ENCODE measurements at places on chromosomes 4 and X.

DNA sequence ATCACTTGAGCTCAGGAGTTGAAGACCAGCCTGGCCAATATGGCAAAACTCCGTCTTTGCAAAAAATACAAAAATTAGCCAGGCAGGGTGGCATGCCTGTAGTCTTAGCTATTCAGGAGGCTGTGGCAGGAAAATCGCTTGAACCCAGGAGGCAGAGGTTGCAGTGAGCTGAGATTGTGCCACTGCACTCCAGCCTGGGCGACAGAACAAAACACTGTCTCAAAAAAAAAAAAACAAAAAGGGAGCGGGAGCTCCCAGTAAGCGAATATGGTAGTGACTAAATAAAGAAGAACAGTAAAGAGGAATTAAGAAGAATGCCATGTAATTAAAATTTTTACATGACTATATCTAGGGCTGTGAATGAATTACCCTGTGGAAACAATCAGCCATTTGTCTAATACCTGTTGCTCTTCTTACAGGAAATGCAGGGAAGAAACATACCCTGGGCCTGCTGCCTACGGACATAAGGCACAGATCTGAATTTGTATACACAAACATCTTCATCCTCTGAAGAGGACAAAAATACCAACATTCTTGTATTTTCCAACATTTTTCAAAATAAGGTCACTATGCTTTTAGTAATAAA lies 11.4 kb downstream of the WDFY3 start:
- no peak for DNase-seq

GRCh38 chrX:154025230-154025629 lies 5.5 kb upstream of the IRAK1 start:
- no peak for DNase-seq

DNA sequence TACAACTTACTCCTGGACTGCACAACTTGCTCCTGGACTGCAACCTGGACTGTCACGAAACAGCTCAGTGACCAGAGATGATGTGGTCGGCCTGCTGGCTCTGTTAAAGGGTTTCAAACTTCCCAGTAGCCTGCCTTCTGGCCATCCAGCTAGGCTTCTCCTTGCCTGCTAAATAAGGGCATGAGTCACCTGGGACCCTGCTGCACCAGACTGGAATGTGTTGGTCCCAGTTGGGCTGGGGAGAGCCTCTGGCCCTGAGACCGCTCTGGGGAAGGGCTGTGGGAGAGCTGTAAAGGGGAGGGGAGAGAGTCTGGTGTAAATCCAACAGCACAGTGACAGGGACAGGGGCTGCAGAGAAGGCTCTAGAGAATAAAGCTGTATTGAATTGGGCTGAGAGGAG lies 165.8 kb downstream of the VSIG4 start:
- DNase-seq: no peak

DNA sequence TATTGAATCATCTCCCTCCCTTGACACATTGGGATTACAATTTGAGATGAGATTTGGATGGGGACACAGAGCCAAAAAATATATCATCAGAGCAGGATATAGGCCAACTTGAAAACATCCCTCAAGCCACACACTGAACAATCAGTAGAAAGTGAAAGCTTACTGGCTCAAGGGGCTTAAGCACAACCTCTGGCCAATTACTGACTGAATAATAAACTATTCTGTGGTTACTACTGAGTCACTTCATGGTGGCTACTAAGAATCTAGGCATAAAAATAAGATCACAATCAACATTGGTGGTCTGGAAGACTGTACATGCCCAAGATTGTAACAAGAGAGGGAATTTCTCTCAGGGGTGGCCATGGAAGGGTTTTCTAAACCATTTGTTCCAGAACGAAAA lies 27.4 kb upstream of the GPR174 start:
- DNase-seq: no peak

GRCh38 chr4:181597766-181598165 lies 645.4 kb upstream of the TENM3 start:
- no peak for DNase-seq

- no peak for DNase-seq
These were observed 59.2 kb upstream of the TXK start for GRCh38 chr4:48193096-48193836.

- DNase-seq: no peak
These were observed 197.8 kb downstream of the PALLD start for GRCh38 chr4:168694667-168695066.

DNA sequence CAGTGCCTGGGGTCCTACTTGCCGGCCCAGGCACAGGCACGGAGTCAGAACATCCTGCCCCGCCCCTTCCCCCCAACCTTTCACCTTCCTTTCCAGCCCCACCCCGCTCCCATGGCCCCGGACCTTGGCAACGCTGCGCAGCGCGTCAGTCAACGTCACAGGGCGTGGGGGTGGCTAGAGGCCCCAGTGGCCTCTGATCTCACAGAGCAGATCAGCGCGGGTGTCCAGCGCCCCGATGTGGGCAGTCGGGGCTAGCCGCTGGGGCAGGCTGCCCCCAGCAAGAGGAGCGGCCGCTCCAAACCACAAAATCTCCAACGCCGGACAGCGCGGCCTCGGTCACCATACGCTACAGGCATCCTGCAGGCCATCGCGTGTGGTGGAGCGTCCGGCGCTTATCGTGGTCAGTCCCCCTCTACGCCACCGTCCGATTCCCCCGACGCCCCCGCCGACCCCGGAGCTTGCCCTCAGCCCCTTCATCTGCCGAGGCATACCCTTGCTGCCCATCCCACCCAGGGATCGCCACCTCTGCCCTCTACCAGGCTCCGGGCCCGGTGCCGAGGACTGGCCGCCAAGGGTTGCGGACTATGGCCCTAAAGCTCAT lies 69.6 kb upstream of the APOOL start:
- DNase-seq: no peak

GRCh38 chr4:85431881-85432485 lies 43.0 kb upstream of the ARHGAP24 start:
- no peak for DNase-seq

DNA sequence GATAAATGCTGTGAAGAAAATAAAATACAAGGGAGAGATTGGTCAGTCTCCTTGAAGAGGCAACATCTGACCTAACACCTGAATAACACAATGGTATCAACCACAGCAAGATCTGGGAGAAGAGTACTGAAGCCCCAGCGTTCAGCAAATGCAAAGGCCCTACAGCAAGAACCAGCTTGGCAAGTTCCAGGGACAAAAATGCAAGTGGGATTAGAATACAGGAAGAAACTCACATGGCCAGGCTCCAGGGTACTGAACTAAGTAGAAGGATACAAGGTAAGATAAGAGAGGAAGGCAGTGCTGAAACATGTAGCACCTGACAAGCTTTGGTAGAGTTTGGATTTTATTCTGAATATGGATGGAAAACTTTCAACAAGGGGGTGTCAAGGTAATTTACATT lies 3.6 kb downstream of the SMIM14 start:
- DNase-seq: no peak
